ENCODE measurements at places on chromosomes 13 and 19.

- DNase-seq: no peak
Observed at GRCh38 chr13:37366044-37366770, 232.4 kb downstream of the POSTN start.

DNA sequence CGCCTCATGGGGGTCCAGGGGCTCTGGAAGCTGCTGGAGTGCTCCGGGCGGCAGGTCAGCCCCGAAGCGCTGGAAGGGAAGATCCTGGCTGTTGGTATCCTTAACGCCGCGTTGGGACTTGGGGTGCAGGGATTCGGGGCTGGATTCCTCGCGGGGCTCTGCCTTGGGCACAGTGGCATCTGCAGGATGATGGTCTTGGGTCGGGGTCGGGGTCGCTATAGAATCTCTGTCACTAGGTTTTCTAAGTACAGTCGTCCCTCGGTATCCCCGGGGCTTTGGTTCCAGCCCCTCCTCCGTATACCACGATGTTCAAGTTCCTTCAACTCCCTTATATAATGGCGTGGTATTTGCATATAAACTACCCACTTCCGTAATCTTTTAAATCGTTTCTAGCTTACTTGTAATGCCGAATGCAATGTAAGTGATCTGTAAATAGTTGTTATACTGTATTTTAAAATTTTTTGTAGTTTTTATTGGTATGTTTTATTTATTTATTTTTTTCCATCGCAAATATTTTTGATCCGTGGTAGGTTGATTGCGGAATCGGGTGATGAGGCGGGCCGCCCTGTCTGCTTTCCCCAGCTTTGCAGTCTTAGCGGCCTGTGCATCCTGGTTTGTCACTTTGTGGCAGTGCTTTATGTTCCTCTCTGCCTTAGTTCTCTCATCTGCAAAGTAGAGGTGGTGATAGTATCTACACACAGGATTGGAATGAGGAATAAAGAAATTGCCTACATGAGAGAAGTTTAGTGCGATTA is 606 bp downstream of the ERCC5 start:
- no peak for DNase-seq

DNA sequence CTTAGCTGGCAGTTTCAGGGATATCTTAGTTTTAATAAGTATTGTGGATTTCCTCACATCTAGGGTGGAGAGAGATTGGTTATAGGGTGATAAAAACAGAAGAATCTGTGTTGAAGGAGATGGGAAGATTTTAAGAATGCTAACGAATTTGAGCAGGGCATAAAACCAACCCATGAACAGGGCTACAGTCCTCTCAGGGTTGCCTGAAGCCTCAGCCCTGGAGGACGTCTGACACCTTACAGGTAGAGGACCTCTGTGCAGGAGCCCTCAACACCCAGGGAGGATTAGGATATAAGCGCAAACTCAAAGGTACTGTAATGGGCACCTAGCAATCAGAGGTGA is 461 bp upstream of the WASF3 start:
- no peak for DNase-seq

- no peak for DNase-seq
Observed at GRCh38 chr19:30710721-30711120, 338.5 kb downstream of the ZNF536 start.

- no peak for DNase-seq
Observed at GRCh38 chr13:23824371-23824770, 64.8 kb downstream of the MIPEP start.

- no peak for DNase-seq
Observed at GRCh38 chr13:97225533-97225932, 3.4 kb downstream of the MBNL2 start.

DNA sequence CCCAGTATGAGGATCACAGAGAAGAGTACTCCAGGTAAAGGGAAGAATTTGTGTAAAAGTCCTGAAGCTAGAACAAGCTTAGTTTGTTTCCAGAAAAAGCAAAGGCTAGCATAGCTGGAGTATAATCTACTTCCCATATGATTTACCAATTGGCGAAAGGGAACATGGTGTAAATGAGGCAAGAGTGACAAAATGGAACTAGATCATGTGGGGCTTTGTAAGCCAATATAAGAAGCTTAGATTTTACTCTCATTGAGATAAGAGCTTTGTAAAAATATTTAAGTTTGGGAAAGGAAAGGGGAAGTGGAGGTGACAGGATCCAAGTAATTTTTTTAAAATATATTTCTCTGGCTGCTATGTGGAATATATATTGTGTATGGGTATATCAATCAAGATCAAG is 234.9 kb downstream of the KCTD12 start:
- DNase-seq: no peak

GRCh38 chr13:31477961-31478360 is 261.4 kb upstream of the RXFP2 start:
- no peak for DNase-seq

- DNase-seq: no peak
Observed at GRCh38 chr19:3441986-3442329, 38.4 kb downstream of the SMIM24 start.

DNA sequence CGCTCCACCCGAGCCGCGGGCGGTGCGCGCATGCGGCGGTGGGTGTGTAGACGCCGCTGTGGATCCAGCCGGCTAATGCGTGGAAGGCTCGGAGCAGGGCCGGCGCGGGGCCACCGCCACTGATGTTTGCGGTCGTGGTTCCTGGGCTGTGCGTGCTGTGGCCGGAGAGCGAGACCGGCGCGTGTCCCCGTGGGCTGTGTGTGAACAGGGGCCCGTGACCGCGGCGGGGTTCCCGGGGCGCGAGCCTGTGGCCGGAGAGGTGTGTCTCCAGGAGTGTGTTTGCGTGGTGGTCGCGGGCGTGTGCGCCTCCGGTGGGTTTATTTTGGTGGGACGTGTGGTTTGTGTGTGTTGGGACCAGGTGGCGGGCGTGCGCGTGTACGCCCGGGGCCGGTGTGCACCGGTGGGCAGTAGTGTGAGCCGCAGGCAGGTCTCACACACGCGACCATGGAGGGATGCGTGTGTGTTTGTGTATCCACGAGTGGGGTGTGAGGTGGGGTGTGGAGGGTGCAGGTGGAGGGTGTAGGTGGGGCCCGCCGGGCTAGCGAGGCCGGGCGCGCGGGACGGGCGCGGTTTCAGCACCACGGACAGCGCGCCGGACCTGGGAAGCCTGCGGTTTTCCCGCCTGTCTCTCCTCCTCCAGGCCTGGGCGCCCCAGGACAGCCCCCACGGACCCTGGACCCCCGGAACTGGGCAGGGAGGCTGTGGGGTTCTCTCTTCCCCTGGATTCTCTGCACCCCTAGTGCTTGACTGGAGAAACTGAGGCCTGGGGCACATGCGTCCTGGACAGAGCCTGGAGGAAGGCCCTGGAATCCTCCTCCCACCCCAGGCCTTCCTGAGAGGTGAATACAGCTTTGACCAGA is 1.6 kb downstream of the HCN2 start:
- no peak for DNase-seq

DNA sequence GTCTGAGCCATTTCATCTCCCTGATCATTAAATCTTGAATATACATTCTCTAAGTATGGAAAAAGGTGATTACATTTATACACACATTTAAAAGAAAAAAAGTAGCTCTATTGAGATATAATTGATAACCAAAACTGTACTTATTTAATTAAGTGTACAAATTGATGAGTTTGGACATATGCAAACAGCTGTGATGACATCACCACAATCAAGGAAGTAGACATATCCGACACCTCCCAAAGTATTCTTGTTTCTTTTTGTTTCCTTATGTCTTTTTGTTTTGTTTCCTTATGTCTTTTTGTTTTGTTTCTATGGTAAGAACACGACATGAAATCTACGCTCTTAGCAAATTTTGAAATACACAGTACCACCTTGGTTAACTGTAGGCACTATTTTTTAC is 1393.9 kb upstream of the MIR17HG start:
- no peak for DNase-seq

DNA sequence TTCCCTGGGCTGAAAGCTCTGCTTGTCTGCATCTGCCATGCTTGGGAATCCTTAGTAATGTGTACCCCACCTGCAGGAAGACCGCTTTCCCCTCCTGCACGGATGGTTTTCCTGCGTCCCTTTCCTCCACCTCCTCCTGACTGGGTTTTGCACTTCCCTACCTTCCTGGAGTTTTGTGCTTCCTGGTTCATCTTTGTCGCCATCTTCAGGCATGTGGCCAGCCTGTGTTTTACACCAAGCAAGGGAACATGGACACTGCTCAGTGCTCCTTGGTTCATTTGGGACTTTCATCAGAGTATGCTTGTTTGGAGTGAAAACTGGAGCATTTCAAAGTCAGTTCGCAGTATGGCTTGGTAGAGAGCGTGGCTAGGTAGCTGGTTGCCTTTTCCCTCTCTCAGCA is 30.7 kb downstream of the ERICH6B start:
- no peak for DNase-seq

DNA sequence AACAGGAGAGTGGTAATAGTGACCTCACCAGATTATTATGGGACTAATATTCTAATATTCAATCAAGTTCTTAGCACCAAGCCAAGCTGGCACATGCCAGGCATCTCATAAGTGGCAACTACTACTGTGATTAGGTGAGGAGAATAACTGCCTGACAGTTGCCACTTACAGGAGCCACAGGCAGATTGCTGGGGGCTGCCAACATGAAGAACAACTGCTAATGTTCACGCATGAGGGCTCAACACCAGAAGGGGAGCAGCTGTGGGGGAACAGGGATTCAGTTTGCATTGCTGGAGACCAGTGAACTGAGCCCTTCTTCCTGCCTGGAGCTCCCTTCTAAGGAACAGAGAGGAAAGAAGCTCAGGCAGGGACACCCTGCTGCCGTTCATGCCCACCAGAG is 504.5 kb downstream of the FOXO1 start:
- DNase-seq: no peak

- peak; percentile 97 for DNase-seq
Observed at GRCh38 chr19:12194827-12195731, 32.2 kb downstream of the ZNF136 start.

- DNase-seq: peak; percentile 81
Observed at GRCh38 chr19:55632463-55632834, 8.1 kb upstream of the ZNF784 start.

- no peak for DNase-seq
Observed at GRCh38 chr13:89748716-89749115, 1598.8 kb upstream of the MIR17HG start.

DNA sequence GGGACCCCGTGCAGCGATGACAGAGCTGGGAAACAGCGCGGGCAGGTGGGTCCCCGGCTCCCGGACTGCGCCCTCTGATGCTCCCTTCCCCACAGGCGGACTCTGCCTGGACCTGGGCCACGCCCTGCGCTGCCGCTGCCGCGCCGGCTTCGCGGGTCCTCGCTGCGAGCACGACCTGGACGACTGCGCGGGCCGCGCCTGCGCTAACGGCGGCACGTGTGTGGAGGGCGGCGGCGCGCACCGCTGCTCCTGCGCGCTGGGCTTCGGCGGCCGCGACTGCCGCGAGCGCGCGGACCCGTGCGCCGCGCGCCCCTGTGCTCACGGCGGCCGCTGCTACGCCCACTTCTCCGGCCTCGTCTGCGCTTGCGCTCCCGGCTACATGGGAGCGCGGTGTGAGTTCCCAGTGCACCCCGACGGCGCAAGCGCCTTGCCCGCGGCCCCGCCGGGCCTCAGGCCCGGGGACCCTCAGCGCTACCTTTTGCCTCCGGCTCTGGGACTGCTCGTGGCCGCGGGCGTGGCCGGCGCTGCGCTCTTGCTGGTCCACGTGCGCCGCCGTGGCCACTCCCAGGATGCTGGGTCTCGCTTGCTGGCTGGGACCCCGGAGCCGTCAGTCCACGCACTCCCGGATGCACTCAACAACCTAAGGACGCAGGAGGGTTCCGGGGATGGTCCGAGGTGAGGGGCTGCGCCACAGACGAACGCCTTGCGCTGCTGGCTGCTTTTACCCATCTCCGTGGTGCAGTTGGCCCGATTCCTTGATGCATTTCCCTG is 7.8 kb upstream of the SELENOV start:
- peak; percentile 91 for DNase-seq

- DNase-seq: no peak
Observed at GRCh38 chr19:39655613-39656012, at the start of gene LGALS16. Gene LGALS16 (plus strand): TSS chr19:39655913. CDS start chr19:39655962, 49 bp downstream.

GRCh38 chr13:113224486-113224885 is 15.1 kb downstream of the CUL4A start:
- no peak for DNase-seq

DNA sequence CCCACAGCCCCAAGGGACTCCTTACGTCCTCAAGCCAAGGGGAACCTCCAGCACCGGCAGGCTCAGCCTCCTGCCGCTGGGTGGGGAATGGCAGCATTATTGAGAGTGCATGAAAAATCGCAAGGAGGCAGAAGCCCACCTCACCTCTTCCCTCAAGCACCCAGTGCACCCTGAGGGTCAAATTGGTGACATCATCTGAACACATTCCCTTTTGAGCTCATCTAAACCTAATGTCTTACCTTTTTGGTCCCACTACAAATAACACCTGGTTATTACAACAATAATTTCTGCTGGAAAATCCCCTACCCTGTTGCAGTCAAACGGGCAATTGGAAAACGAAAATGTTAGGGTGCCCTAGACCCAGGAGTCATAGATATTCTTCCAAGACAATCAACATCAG is 12.2 kb upstream of the POP4 start:
- no peak for DNase-seq

- no peak for DNase-seq
Observed at GRCh38 chr13:93900731-93901130, 578.8 kb downstream of the DCT start.

- peak; percentile 2 for DNase-seq
Observed at GRCh38 chr13:95304453-95304852, 3.2 kb upstream of the ABCC4 start.

- DNase-seq: no peak
Observed at GRCh38 chr13:27290715-27291114, 20.1 kb downstream of the RASL11A start.

DNA sequence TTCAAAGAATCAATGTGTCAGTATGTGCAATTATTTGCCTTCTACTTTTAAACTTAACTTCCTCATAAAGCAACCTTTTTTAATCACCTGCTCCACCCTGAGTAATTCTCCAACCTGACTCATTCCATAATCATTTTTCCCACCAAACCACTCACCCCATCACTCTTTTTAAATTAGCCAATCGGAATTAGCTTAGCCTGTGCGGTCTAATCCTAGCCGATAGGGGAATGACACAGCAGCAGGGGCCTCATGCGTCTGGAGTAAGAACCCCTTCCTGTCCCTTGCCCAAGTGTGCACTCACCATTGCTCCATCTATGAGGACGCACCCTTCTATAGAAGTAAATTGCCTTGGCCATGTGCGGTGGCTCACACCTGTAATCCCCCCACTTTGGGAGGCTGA is 27.4 kb upstream of the ZNF83 start:
- DNase-seq: no peak

GRCh38 chr19:2634228-2634951 is 68.1 kb downstream of the GNG7 start:
- DNase-seq: no peak

- no peak for DNase-seq
Observed at GRCh38 chr19:4099041-4099764, 24.7 kb downstream of the MAP2K2 start.

- DNase-seq: no peak
Observed at GRCh38 chr13:87452281-87452680, 218.9 kb upstream of the SLITRK5 start.

GRCh38 chr19:12833738-12834565 is 427 bp downstream of the RTBDN start:
- peak; percentile 87 for DNase-seq

DNA sequence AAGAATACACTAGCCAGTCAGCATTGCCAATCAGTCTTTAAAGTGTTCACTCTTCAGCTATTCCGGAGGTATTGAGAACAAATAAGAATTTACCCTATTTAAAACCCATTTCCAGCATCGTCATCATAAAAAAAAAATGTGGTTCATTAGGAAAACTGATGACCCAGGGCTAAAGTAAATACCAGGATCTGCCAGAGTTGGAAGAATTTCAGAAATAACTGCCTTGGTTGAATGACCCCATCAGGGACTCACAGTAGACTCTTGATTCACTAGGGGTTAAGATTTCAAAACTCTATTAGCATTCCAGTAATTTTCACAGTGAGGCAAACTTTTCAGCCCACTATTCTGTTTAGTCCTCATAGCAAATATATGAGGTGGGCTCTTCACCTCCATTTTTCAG is 377.0 kb downstream of the ITGBL1 start:
- DNase-seq: no peak

Data from posterior cingulate gyrus (tissue), 11 donors.